Tibial nerve (tissue), 4 donors: ENCODE measurements at places on chromosomes 7 and 10.

DNA sequence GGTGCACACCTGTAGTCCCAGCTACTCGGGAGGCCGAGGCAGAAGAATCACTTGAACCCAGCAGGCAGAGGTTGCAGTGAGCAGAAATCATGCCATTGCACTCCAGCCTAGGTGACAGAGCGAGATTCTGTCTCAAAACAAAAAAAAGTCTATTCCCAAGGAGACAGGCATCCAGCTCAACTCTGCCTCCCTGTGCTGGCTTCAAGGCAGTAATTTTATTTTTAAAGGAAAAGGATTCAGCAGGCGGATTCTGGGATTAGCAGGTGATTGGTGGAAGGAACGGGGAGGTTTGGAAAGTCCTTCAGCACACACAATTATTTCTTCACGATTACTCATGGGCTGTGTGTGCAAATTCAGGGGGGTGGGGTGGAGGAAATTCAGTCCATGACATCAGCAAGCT, 242.9 kb downstream of the PAXIP1 start:
- no peaks in the 10 kb centered on the region for H3K4me1 ChIP-seq
- no peak overlapping the region for H3K27ac ChIP-seq
- no peaks in the 10 kb centered on the region for H3K36me3 ChIP-seq
- DNase-seq = no peak
- H3K4me3 ChIP-seq = no peak overlapping the region
- no peaks in the 10 kb centered on the region for H3K27me3 ChIP-seq

- no peaks in the 10 kb centered on the region for H3K4me1 ChIP-seq
- H3K4me3 ChIP-seq = no peak overlapping the region
- H3K27me3 ChIP-seq = no peaks in the 10 kb centered on the region
Measured at GRCh38 chr7:22325671-22326070, 31.3 kb downstream of the RAPGEF5 start.

DNA sequence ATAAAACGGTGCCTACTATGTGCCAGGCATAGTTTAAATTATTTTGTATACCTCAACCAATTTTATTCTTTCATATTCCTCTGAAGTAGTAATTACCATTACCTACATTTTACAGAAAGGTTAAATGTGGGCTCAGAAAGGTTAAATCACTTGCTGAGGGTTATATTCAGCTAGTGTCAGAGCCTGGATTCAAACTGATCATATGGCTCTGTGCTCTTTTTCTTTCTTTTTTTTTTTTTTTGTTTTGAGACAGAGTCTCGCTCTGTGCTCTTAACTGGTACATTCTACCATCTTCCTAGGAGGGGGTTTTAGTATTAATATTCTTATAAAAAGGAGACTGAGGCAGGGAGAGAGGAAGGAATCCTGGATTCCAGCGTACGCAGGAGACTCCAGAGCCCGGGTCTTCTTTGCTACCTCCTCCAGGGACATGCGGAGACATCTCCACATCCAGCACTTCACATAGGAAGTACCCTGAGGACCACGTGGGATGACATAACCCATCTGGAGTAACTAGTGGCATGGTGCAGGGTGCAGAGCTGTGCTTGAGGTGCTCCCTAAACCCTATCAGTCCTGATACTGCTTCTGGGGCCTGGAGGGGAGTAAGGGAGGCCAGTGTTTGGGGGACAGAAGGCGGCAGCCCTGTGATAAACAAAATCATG, 29.6 kb upstream of the ATXN7L1 start:
- H3K36me3 ChIP-seq = no peaks in the 10 kb centered on the region
- H3K27ac ChIP-seq = no peak overlapping the region
- no peak overlapping the region for H3K4me3 ChIP-seq
- no peak for DNase-seq

DNA sequence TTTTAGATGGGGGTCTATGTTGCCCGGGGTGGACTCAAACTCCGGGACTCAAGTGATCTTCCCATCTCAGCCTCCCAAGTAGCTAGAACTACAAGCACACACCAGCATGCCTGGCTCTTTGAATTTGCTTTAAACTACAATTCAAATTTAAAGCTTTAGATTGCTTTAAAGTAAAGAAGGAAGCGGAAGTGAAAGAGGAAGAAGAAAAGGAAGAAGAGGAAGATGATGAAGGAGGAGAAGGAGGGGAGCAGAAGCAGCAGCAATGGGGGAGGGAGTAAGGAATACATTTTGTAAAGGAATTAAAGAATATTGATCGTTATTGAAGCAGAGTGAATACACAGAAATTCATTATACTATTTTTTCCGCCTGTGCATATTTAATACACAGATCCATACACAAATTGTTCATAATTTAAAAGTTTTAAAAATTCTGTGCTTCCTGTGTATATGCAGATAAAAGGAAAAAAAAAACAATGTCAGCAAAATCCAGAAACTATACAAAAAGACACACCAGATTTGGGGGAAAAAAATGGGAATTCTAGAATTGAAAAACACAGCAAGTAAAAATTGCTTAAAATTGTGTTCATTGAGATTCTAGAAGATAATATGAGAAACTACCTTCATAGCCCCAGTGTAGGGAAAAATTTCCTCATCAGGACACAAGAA, 60.8 kb upstream of the KCNMA1 start:
- H3K27ac ChIP-seq = no peak overlapping the region
- no peak for DNase-seq
- no peaks in the 10 kb centered on the region for H3K4me1 ChIP-seq
- no peak overlapping the region for H3K4me3 ChIP-seq

- DNase-seq = no peak
- H3K36me3 ChIP-seq = no peaks in the 10 kb centered on the region
- H3K4me3 ChIP-seq = no peak overlapping the region
- H3K27me3 ChIP-seq = peaks cover 10% of the 10 kb centered on the region
- H3K4me1 ChIP-seq = no peaks in the 10 kb centered on the region
Measured at GRCh38 chr7:45865594-45866410, 7.1 kb downstream of the CCDC201 start.

DNA sequence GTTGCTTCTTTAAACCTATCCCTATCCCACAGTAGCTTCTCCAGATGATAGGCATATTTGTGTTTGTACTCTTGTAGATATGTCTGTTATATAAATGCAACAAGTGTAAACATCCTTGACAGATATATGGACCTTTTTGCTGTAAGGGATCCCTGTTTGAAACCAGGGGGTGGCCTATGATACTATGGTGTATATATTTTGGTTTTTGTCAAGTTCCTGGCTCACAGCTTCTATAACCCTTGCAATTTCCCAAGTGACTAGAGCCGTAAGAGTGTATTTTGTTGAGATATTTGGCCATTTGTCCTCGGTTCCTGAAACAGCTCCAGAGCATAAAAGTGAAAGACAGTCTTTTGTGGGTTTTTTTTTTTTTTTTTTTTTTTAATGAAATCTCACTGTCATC, 9.7 kb downstream of the COMTD1 start:
- no peaks in the 10 kb centered on the region for H3K27me3 ChIP-seq
- H3K36me3 ChIP-seq = no peaks in the 10 kb centered on the region
- no peak for DNase-seq

DNA sequence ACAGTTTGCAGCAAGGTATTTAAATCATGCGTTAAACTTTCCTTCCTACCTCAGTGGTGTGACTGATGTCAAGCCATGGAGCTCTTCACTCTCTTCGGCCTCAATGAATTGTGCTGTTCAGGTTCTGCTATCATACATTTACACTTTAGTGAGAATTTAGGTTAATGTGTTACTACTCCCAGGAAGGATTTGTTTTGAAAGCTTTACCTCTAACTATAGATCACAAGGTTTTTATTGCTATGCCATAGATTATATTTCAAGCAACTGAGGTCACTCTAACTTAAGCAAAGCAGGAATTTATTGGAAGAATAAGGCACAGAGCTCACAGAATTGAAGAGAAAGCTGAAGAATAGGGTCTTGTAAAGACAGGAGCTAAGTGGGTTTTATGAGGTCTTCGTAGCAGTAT, 11.0 kb upstream of the ADD3 start:
- DNase-seq = no peak
- no peaks in the 10 kb centered on the region for H3K27me3 ChIP-seq
- no peak overlapping the region for H3K4me3 ChIP-seq

DNA sequence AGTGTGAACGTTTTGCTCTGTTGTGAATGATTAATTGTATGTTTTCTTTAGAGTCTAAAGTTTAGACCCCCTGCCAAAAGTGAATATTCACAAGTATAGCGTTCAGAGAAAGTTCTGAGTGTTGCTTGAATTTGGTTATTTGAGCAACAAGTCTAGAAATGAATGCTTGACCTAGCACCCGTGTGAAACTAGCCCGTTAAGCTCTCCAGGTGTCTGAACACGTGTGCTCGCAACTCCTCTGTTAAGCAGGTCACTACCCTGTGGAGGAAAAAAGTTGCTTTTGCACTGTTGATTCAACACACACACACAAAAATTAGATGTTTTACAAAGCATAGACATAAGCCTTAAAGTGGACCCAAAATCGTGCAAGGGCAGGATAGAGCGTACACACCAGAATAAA, 78.6 kb upstream of the SAMD8 start:
- H3K36me3 ChIP-seq = no peaks in the 10 kb centered on the region
- no peak overlapping the region for H3K27ac ChIP-seq
- no peaks in the 10 kb centered on the region for H3K27me3 ChIP-seq
- no peak for DNase-seq
- no peak overlapping the region for H3K4me3 ChIP-seq

GRCh38 chr7:2956526-2957368, 86.9 kb downstream of the CARD11 start:
- no peak for DNase-seq
- no peaks in the 10 kb centered on the region for H3K4me1 ChIP-seq
- no peak overlapping the region for H3K27ac ChIP-seq
- no peak overlapping the region for H3K4me3 ChIP-seq

DNA sequence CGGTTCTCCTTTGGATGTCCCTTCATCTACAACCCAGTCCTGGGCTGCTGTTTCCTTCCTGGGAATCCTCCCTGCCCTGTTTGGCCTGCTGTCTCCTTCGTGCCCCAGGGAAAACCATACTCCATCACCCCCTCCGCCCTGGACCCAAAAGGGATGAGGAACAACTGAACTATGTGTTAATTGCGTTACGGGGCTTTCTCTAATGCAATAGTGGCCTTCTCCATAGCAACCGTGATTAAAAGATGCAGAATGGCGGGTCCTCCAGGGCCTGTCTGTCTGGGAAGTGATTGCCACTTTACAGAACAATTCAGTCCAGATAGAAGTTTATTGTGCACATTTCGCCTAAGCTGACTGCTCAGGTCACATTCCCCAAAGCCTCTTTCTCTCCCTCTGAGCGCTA, 112.0 kb upstream of the FGFR2 start:
- H3K27ac ChIP-seq = no peak overlapping the region
- H3K4me3 ChIP-seq = no peak overlapping the region
- H3K27me3 ChIP-seq = peaks cover 15% of the 10 kb centered on the region
- H3K36me3 ChIP-seq = no peaks in the 10 kb centered on the region

- peak overlapping the region; percentile 1 for H3K27ac ChIP-seq
- H3K4me1 ChIP-seq = peaks cover 35% of the 10 kb centered on the region
- H3K36me3 ChIP-seq = no peaks in the 10 kb centered on the region
- no peak for DNase-seq
- no peaks in the 10 kb centered on the region for H3K27me3 ChIP-seq
- H3K4me3 ChIP-seq = no peak overlapping the region
Measured at GRCh38 chr10:113052076-113052830, 102.2 kb downstream of the TCF7L2 start.

DNA sequence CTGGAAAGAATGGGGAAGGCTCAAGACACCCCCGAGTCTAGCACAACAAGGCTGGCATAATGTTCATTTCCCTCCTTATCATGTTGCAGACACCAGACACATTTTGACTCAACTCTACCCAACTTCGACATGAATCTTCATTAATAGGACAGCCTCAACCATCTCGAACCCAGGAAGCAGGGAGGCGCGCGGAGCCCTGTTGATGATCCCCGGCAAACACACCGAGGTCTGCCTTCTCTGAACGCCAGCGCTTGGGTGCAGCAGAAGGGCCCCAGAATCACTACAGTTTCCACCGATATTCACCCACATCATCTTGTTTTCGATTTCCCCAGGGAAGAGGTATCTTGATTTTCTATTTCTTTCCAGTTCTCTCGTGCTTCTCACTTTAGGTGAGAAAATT, 563.6 kb downstream of the TCERG1L start:
- no peaks in the 10 kb centered on the region for H3K4me1 ChIP-seq
- no peak for DNase-seq
- no peak overlapping the region for H3K27ac ChIP-seq
- H3K4me3 ChIP-seq = no peak overlapping the region

DNA sequence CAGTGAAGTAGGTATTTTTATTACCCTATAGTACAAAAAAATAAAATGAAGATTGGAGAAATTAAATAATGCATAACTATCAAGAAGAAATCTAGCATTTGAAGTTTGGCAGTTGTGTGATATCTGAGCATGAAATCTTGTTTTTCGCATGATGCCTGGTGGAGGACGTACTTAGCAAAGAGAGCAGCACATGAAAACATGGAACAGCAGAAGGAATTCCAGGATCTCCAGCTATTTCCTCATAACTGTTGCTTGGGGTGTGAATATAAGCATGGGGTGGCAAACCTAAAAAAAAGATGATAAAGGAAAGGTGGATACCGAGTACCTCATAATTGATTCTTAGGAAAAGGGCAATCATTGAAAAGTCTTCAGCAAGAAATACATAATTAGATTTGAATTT, 174.3 kb upstream of the FAM3C start:
- DNase-seq = no peak
- H3K4me3 ChIP-seq = no peak overlapping the region
- H3K27me3 ChIP-seq = no peaks in the 10 kb centered on the region
- H3K36me3 ChIP-seq = no peaks in the 10 kb centered on the region

GRCh38 chr7:135975166-135975565, 2.0 kb downstream of the MTPN start:
- DNase-seq = no peak
- H3K27me3 ChIP-seq = no peaks in the 10 kb centered on the region
- H3K4me3 ChIP-seq = peak overlapping the region; percentile 5

DNA sequence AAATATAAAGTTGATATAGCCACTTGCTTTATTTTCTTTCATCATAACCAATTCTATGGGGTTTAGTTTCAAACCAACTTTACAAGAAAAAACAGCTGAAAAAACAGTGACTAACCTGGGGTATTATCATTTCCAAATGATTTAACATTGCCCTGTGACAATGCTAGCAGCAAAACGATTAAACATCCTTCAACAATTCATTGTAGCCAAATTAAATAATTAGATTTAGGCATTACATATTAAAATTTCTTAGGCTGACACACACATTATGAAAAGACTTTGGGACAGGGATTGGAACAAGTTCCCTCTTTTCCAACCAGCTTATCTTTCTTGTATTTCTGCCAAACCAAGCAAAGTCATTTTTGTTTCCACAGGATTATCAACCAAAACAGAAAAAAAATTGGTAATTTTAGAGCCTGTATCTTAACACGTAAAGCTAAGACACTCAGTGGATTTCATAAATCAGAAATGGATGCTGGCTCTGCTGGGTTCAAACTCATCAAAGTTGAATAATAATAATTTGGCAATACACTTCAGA, 84.0 kb downstream of the SEMA3D start:
- H3K4me3 ChIP-seq = no peak overlapping the region
- H3K36me3 ChIP-seq = no peaks in the 10 kb centered on the region
- H3K27ac ChIP-seq = no peak overlapping the region
- H3K27me3 ChIP-seq = no peaks in the 10 kb centered on the region
